ENCODE measurements at places on chromosomes 2 and 18.

DNA sequence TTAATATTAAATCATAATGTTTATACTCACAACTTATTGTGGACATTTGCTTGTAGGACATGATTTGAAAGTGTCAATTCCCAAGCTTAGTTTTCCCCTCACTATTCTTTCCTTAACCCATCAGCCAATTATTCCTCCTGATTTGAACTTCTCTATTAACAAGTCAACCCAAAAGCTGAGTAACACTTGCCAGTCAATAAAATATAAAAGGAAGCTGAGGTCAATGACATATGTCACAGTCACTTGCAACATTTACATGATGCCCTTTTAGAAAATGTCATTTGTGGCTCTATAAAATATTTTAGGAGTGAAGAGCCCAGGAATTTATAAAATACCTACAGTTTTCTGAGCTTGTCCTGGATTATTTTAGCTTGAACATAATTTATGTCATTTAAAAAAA lies 7.2 kb downstream of the CCDC68 start:
- DNase-seq: no peak

DNA sequence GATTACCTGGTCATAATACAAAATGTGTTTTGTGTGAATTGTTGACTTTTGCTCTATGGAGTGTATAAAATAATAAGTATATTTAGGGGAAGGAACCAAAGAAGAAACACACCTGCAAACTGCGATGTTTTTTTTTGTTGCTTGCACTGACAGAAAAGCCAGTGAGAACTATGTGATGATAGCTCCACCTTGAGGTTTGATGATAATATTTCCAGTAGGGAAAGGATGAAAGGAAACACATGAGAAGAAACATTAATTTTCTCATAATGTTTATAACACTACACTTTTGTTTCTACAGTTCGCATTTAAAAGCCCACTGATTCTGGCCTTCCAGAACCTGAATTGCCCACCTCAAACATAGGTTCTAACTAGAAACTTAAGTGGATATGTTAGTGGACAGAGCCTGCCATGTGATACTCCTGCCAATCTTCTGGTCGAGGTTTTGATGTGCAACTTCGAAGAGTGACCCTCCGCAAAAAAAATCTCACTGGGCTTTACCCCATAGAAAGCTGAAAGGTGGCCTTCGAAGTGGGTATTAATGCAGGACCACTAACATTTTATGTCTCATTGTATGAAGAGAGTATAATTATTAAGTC lies 476.4 kb upstream of the SPHKAP start:
- peak; percentile 29 for DNase-seq

DNA sequence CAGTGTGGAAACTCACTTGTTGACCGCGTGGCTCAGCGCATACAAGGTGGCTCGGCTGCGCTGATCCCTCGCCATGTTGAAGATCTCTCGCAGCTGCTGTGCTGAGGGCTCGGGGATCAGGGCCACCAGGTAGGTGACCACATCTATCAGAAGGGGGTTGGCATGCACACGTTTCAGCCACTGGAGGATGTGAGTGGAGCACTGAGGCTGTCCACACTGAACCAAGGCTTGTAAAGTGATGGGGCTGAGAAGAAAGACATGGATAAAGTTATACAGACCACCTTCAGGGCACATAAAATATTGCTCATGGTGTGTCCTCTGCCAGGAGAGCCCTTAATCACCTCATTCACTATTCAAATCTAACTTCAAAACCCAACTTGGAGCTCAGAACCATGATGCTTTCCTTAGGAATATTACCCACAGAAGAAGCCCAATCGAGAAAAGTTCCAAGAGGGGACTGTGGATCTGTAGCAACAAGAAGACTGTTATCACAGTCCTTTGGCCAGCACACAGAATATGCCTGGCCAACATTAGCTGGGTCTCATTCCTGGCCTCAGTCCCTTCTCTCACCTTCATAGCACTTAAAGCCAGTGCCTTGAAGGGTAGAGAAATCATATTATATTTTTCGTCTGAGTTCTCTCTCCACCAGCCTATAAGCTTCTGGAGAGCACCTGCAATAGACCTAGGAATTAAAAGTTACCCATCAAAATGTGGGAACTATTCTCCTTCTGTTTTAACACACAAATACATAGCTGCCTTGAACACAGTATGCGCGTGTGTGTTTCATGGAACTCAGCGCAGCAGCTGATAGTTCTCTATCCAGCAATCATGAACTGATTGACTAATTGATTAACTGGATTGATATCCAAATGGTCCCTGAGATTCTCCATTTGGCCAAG lies 11.3 kb downstream of the APOB start:
- DNase-seq: no peak

DNA sequence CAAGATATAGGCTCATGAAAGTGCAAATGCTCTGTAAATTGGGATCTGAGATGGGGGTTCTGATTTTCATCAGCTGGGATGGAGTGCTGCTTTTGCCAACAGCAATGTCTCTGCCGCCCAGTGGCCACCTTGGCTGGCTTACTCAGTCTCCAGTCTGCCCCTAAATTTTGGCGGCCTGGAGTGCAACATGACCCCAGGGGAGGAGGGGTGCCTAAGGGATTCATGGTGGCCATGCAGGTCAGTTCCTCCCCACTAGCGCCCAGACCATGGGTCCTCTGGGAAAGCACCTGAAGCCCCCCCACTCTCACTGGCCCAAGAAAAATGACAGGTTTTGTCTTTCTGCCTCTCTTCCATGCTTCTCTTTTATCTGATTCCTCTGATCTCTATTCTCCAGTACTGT lies 45.0 kb downstream of the SLC4A3 start:
- no peak for DNase-seq

- no peak for DNase-seq
These were observed 473.9 kb downstream of the BCL11A start for GRCh38 chr2:60079562-60079961.

- no peak for DNase-seq
These were observed 25.3 kb upstream of the GCC2 start for GRCh38 chr2:108423502-108424251.

GRCh38 chr2:133456156-133456555 lies 112.1 kb downstream of the NCKAP5 start:
- no peak for DNase-seq

- peak; percentile 52 for DNase-seq
These were observed 450.8 kb downstream of the DLGAP1 start for GRCh38 chr18:4004183-4004829.

- no peak for DNase-seq
These were observed 56.9 kb downstream of the RBM43 start for GRCh38 chr2:151204756-151205155.

DNA sequence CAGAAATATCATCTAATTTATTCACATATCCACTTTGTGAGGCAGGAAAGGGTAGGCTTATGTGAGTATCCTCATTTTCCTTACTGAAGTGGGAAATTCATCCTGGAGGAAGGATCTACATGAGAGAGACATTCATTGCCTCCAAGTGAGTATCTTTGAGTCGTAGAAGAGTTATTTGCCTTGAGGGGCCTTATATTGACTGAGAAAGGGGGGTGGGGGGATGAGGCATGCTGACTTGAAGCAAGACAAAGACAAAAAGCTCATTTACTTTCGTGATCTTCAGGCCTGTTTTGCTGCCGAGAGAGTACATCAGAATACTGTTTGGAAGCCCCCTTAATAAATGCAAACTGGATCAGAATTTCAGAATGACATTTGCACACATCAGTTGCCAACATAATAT lies 17.6 kb upstream of the NEDD4L start:
- DNase-seq: no peak

- no peak for DNase-seq
These were observed 59.3 kb upstream of the ITM2C start for GRCh38 chr2:230805353-230806017.

GRCh38 chr2:104574367-104574766 lies 279.5 kb upstream of the POU3F3 start:
- DNase-seq: no peak

GRCh38 chr18:24319757-24320156 lies 77.9 kb downstream of the OSBPL1A start:
- no peak for DNase-seq

- no peak for DNase-seq
These were observed 17.8 kb downstream of the THNSL2 start for GRCh38 chr2:88187927-88188326.

GRCh38 chr18:48304906-48305693 lies 104.1 kb downstream of the ZBTB7C start:
- no peak for DNase-seq

DNA sequence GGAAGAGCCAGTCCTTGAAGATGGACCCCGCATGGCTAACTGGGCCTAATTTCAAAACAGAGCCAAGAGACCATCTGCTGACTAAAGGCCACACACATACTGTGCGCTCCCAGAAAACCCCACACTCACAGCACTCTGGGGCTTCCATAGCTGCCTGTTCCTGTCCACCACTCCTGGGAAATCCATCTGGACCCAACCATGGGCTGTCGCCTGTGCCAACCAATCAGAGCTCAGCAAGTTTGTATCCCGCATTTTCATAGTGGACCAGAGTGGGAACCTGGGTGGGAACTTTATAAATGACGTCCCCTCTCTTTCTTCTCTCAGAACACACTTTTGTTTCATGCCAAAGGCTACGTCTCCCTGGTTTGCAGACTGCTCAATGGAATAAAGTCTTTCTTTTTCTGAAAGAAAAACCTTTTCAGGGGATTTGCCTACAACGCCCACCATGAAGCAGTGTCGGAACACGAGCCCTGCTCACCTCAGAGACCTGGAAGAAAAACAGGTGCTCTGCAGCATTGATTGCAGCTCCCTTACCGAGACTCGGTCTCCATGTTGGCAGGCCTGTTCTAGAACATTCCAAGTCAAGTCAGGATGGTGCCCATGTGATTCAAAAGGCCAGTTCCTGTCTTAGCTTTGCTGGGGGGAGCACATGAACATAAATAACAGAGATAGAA lies 137.2 kb upstream of the GPC1 start:
- DNase-seq: no peak

- no peak for DNase-seq
These were observed 47.6 kb upstream of the ACVR1 start for GRCh38 chr2:157923598-157924217.

DNA sequence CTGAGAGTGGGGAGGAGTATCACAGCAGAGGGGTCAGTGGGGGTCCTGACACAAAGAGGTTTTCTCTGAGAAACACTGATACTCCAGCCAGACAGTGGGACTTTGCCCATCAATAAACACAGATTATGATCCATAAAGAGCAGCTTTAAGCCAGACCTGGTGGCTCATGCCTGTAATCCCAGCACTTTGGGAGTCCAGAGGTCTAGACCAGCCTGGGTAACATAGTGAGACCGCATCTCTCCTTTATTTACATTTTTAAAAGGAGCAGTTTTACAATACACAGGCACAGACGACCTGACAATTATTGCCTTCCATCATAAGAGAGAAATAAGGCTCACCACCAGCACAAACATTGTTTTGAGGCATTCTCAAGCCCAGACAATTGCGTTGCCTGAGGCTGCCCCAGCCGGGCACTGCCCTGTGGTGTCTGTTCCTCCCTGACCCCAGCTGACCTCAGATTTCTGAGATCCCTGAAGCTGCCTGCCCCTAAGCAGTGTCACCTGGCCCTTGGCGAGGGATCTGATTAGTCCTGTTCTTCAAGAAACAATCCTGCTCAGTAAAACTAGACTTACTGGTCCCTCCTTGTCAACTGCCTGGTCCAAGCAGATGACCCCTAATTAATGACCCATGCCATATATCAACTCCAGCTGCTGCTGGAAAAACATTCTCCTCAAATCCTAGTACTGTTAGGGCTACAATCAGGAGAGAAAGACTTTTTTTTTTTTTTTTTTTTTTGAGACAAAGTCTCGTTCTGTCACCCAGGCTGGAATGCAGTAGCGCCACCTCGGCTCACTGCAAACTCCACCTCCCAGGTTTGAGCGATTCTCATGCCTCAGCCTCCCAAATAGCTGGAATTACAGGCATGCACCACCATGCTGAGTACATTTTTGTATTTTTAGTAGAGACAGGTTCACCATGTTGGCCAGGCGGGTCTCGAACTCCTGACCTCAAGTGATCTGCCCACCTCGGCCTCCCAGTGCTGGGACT lies 59.4 kb upstream of the SOS1 start:
- DNase-seq: no peak

DNA sequence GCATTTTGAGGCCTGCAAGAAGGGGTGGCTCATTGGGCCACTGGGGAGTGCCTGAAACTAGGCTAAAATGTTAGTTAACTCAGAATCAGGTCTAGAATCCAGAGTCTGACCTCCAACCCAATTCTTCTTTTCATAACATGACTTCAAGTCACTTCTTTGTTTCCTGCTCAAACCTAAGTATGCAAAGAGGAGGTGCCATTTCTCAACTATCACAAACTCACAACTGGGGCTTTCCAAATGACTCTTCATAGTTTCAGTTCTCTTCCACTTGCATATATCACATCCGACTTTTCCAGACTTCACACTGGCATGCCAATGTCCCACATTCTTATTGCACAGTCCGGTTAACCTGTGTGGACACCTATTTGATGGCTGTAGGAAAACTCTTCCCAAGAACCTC lies 211.6 kb downstream of the TCF4 start:
- DNase-seq: no peak

DNA sequence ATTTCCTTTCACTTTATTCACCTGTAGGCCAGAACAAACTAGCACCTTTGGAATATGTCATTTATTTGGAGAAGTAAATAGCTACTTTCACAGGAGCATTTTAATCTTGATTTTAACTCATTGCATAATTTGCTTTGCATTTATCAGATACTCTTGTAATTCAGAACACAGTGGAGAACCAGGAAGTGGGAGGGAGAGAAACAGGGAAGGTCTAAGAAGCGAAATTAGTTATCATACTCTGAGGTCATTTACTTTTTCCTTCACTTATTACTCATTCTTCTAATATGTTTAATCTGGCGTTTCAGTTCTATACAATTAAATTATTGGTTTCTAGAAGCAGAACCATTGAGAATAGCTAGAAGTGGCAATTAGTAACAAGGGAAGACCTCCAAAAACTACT lies 20.7 kb downstream of the RBM44 start:
- DNase-seq: peak; percentile 13

DNA sequence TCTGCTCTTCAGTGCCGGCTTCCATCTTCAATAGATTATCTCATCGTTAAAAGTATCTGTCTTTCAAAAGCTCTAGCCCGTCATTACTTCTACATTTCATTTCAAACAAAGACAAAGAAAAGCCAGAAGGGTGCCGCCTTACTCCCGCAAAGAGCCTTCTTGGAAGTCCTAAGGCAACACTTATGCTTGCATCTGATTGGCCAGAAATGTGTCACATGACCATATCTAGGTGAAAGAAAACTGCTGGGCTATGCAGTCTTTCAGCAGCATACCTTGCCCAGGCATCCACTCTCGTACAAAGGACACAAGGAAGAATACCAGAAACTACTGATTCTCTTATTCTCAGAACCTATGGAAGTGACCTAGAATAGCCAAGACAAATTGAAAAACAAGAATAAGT lies 217.1 kb upstream of the SLC35G4 start:
- DNase-seq: peak; percentile 57

GRCh38 chr2:44751754-44752479 lies 189.6 kb upstream of the SIX3 start:
- DNase-seq: no peak
